Naive B cell (primary cell): ENCODE measurements at places on chromosomes 4 and X.

DNA sequence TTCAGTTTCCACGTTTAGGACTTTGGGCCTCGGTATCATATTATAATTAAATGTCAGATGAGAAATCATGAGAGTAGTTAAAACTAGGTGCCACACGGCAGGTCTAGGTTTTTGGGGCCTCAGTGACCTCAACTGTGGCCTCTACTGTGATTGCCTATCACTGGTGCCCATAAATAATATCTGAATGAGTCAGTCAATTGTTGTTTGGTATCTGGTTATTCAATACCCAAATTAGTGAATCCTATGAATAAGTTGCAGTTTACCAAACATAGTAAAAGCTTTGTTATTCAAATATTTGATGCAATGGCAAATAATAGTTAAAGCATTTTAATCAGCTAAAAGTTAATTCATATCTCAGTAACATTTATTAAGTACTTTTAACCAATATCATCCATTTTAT is 188.8 kb downstream of the PPP3CA start:
- DNase-seq, result no peak

DNA sequence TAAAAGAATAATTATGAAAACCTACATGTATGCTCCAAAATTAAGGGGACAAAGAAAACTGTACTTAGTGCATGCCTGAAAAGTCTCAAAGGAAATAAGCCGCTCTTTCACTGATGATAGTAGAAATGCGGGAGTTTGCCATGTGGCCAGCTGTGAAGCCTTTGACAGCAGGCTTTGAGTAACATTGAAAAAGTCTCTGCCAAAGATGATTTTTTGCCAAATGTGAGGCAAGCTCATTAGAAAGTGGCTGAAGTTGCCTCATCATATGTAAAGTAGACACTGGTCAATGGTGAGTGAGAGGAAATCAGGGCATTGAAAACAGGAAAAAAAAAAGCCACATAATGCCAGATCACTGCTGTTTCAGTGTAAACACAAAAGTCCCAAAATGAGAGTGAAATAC is 2360.1 kb downstream of the PCDH7 start:
- DNase-seq, result no peak

DNA sequence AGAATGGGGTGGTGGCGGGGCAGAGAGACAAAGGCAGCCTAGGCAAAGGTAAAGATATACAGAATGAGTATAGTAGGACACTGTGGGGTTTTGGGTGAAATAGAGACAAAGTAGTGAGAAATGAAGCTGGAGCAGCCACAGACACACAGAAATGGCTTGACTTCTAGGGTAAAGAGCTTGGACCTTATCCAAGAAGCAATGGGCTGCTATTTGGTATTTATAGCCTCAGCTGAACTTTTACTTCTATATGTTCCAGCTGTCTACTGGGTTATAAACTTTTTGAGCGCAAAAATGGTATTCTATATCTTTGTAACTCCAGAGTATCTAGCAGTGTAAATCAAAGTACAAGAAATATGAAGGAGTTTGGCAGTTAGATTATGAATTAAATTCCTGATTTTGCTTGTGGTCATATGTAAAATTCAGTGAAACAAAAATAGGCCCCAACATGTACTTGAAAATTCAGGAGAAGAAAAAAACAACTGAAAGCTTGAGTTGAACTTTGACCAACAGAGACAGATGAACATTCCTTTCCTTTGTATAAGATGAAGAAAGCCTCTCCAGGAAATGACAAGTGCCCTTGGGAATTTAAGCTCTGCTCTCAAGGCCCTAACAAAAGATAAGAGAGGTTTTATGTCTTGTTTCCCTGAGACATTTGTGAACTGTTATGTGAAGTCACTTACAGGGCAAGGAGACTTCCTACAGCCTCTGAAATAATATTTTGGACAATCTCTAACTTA is 354.1 kb downstream of the CHIC1 start:
- DNase-seq, result no peak

DNA sequence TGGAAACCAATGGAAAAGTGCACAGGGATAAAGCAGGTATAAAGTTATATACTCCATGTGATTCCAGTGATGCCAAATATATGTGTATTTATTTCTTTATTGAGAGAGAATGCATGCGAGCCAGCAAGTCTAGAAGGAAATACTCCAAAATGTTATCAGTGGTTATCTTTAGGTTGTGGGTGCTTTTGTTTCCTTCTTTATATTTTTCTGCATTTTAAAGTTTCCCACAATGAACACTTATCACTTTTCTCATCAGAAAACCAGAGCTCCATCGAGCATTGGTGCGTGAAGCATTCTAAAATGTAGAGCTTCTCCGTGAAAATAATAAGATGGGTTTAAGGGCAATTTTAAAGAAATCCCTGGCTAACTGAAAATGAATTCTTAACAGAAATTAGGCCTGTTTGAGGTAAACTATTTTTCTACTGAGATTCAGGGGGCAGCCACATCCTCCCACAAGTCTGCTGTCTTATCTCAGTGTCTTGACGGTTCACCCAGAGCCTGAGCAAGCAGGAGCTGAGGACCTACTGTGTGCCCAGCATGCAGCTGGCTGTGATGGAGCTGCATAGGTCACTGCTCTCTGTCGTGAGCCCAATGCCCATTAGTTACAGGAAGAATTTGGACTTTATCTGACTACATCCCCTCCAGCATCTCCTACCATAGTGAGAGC is 18.7 kb upstream of the CD40LG start:
- no peak for DNase-seq

DNA sequence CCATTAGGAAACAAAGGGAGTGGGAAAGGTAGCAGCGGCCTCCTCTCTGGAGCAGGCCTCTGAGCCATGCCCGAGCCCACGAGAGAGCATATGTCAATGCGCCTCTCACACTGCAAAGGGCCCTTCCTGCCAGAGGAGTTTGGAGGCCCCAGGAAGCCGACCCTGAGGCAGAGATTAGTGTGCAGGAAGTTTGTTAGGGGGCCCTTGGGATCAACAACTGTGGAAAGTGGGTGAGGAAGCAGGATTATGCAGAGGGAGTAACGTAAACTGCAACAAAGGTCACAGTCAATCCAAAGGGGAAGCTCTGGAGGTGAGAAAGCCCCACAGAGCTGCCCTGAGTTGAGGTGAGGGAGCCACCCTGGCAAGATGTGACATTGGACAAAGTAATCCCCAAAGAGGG is 17.4 kb downstream of the RTL5 start:
- DNase-seq, result no peak

DNA sequence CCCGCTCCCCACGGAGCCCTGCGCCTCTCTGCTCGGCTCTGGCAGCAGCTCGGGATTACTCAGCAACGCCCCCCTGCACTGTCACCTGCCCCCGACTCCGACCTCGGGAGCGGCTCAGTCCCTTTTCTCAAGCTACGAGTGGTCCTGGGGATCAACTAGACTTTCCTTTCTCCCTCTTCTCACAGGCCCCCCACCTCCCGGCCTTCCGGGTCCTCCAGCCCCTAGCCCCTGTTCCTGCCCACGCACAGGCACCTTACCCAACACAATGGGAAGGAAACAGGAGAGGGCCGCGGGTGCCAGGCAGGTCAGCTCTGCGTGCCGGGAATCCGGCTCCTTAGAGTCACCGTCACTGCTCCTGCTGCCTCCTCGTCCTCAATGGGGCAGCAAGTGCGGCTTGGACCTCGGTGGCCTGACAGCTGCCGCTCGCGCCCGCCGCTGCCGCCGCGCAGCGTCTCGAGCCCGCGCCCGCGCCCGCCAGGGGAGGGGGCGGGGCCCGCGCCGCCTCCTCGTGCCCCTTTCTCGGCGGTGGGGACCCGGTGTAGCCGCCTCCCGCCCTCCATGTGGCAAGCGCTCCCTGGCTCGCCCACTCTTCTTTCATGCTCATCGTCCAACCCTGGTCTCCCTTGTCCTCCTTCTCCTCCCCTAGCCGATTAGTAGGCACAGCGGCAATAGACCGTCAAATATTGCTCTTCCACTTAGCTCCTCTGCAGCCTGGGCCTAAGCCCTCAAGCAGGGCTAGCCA is at the start of gene RAB9B:
Gene RAB9B (minus strand): TSS at position 455 of the 742 bp plus-strand sequence. CDS start 6,473 bp downstream, outside the sequence.
- peak; percentile 60 for DNase-seq

DNA sequence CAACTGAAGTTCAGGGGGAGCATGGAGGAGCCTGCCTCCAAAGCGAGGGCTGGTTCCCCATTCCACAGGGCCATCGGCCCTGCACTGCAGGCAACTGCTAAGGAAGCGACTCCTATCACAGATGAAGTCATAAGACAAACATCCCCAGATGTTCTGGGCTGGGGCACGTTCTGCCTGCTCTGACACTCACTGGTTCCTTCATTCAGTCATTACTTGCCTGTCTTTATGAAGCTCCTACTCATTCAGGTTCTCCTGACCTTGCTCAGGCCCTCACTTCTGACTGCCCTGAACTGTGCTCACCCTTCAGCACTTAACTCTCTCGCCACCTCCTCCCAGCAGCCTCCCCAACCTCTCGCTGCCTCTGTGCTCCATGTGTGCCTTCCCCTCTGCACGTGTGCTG is 2.5 kb upstream of the SLC2A9 start:
- DNase-seq, result no peak

- no peak for DNase-seq
These were observed 78.7 kb downstream of the CLNK start for GRCh38 chr4:10605746-10606482.

- DNase-seq, result no peak
These were observed 3.6 kb downstream of the IRS4 start for GRCh38 chrX:108732630-108733321.

DNA sequence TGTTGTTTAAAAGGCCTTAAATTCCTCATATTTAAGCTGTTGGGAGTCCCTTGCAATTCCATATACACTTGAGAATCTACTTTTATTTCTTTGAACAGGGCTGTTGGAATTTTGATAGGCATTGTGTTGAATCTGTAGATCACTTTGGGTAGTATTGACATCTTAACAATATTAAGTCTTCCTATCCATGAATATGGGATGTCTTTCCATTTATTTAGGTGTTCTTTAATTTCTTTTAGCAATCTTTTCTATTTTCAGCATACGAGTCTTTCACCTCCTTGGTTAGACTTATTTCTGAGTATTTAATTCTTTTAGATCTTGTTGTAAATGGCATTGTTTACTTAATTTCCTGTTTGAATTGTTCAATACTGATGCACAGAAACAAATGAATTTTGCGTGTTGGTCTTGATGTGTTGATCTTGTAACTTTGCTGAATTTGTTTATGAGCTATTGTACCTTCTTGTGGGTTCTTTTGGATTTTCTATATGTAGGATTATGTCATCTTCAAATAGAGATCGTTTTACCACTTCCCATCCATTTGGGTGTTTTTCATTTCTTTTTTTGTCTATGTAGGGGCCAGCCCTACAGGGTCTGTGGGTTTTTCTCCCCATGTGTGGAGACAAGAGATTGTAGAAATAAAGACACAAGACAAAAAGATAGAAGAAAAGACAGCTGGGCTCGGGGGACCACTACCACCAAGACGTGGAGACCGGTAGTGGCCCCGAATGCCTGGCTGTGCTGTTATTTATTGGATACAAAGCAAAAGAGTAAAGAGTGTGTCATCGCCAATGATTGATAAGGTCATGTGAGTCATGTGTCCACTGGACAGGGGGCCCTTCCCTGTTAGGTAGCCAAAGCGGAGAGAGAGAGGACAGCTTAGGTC is 18.2 kb upstream of the CTBP1 start:
- no peak for DNase-seq

- DNase-seq, result peak; percentile 1
These were observed 1.6 kb downstream of the CASK start for GRCh38 chrX:41921492-41922430.

DNA sequence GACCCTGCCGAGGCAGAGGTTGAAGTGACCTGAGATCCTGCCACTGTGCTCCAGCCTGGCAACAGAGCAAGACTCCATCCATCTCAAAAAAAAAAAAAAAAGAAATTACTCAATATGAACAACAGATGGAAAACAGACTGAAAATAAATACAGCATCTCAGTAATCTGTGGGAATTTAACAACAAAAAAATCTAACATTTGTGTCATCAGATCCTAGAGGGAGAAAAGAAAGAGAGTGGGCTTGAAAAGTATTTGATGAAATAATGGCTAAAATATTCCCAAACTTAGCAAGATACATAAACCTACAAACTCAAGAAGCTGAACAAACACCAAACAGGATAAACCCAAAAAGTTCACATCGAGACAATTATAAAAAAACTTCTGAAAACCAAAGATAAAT is 84.7 kb downstream of the CENPC start:
- no peak for DNase-seq

DNA sequence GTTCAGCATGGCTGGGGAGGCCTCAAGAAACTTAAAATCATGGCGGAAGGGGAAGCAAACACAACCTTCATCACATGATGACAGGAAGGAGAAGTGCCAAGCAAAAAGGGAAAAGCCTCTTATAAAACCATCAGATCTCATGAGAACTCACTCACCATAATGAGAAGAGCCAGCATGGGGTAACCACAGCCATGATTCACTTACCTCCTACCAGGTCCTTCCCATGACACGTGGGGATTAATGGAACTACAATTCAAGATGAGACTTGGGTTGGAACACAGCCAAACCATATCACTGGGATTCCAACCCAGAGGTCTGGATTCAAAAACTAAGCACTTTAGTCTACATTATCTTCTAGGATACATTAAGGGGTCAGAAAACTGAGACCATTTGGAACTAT is 609.6 kb upstream of the SPANXN1 start:
- DNase-seq, result no peak

GRCh38 chr4:22551550-22551949 is 35.7 kb upstream of the ADGRA3 start:
- DNase-seq, result no peak

- no peak for DNase-seq
These were observed 39.0 kb upstream of the RASL11B start for GRCh38 chr4:52822972-52823701.

DNA sequence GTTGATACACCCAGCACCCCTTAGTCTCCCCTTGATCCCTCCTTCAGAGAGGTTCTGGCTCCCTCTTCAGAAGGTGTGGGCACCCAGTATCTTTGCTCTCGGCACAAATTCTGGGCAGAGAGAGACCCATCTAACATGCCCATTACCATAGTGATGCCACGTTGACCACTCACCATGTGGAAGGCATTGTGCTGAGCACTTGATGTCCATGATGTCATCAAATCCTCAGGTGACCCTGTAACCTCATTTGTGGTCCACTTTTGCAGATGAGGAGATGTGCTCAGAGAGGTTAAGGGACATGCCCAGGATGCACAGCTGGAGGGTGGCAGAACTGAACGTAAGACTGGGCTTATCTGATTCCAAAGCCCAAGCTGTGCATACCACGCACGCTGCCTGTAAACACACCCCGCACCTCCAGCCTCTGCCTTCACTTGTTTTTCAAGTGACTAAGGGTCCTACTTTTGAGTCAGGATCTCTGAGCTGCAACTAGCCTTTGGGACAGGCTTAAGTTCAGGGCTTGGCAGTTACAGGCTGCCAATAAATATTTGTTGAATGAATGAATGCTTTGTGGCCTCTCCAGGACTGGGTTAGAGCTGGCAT is 55.2 kb downstream of the HTRA3 start:
- DNase-seq, result no peak

DNA sequence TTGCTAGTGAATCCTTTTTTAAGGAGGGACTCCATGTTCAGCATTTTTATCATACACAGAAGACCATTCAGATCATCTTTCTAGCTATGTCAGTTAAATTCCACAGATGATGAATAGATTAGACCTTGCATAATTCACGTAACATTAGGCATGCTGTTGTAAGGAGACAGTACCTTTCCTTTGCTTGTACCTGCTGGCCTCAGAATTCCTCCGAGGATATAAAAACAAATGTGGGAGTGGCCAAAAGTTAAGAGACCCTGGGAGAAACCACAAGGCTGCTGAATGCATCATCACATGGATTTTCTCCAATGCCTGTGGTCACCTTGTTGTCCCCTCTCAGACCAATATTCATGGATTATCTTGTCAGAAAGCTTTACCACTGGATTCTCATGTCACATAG is 201.4 kb downstream of the MAGEB17 start:
- DNase-seq, result no peak

GRCh38 chrX:154096140-154097002 is 1.1 kb downstream of the MECP2 start:
- no peak for DNase-seq
